ENCODE measurements at places on chromosomes 2 and 18.

GRCh38 chr2:206713746-206714145 lies 4.5 kb downstream of the DYTN start:
- no peak for DNase-seq

GRCh38 chr2:33111002-33111446 lies 164.3 kb downstream of the LTBP1 start:
- no peak for DNase-seq

- no peak for DNase-seq
Observed at GRCh38 chr2:21396252-21396651, 272.5 kb downstream of the TDRD15 start.

DNA sequence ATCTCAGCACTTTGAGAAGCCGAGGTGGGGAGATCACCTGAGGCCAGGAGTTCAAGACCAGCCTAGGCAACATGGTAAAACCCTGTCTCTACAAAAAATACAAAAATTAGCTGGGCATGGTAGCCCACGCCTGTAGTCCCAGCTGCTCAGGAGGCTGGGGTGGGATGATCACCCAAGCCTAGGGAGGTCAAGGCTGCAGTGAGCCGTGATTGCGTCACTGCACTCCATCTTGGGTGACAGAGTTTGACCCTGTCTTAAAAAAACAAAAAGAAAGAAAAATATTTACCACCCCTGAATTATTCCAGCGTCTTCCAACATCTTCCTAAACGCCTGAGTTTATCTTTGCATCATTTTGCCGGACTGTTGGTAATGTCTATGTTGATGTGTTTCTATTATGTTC lies 6.2 kb upstream of the IGFBP5 start:
- no peak for DNase-seq

DNA sequence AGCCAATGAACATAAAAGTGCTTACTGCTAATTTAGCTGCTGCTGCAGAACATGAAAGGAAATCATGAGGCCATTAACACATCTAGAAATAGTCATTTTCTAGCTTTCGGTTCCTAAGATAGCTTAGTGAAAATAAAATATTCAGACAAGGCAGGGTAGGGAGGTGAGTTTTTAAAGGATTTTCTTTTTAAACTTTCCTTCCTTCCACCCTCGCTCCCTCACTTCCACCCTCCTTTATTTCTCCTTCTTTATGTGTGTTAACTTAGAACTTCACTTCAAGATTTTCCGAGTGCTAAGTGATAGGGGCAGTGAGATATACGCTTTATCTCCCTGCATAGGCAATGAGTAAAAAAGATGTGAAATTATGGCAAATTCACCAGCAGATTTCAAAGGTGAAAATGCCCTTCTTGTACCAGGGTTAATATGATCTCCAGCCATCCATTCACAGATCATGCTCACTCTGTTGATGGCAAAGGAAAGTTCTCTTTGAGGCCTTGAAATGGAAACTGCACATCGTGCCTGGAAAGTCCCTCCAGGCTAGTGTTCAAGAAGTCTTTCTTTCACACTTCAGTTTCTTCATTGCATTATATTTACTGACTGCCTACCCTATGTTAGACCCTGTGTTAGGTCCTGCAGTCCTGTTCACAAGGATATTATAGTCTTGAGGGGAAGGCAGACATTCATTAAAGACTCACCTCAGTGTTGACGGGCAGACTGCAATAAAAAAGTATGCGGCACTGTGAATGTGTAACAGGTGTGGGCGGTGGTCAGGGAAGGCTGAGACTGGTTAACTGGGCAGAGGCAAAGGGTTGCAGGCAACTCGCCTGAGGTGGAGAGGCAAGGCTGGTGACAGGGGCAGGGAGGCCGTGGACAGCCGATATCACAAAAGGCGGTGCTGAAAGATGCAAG lies 200.8 kb downstream of the PLCL1 start:
- peak; percentile 37 for DNase-seq

DNA sequence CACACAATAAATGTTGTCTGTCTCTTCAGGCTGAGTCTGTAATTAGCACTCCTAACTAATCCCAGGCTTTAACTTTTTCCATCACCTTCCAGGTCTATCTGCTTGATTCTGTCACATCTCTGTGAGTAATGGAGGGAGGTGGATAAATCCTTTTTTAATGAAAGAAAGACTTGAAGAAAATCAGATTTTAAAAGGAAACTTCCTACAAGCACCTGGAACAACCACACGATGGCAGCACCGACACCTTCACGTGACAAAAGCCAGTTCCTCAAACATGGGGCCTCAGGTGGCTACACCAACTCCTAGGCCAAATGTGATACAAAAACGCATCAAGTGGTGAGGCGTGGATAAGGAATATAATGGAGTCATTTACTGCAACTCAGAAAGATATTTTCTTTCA lies 41.8 kb downstream of the TGFBRAP1 start:
- DNase-seq = peak; percentile 5

GRCh38 chr2:147430408-147430807 lies 414.4 kb upstream of the ACVR2A start:
- DNase-seq = no peak

DNA sequence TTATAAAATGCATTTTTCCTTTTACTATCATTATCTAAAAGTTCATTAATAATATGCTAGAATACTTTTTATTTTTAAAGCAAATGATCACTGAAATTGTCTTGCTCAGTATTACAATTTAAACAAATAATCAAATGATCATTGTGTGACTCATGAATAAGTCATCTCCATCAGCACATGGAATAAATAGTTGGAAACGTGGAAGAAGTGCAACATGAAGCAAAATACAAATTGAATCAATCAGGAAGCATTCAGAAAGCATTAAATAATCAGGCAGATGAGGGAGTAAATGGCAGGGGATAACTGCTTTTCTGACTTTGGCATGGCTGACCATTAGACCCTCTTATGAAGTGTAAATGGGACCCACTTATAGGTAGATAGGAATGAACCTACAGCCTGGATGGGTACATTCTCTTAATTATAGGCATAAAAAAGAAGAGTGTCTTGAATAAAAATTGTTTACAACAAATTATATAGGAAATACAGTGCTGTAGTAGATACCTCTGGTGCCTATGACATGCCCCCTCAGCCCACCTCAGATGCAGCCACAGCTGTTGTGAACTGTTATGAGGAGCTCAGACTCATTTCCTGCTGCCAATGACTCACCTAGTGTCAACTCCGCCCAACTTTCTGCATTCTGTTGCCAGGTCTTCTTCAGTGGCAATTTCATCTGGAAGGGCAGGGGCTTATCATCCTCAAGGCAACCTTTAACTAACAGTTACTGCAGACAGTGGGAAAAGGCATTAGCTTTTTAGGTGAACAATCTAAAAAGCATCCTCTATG lies 936.0 kb downstream of the TRIB2 start:
- DNase-seq = no peak

GRCh38 chr2:67320861-67321587 lies 76.1 kb upstream of the ETAA1 start:
- DNase-seq = no peak

GRCh38 chr2:72011791-72012190 lies 135.9 kb downstream of the CYP26B1 start:
- DNase-seq = no peak

DNA sequence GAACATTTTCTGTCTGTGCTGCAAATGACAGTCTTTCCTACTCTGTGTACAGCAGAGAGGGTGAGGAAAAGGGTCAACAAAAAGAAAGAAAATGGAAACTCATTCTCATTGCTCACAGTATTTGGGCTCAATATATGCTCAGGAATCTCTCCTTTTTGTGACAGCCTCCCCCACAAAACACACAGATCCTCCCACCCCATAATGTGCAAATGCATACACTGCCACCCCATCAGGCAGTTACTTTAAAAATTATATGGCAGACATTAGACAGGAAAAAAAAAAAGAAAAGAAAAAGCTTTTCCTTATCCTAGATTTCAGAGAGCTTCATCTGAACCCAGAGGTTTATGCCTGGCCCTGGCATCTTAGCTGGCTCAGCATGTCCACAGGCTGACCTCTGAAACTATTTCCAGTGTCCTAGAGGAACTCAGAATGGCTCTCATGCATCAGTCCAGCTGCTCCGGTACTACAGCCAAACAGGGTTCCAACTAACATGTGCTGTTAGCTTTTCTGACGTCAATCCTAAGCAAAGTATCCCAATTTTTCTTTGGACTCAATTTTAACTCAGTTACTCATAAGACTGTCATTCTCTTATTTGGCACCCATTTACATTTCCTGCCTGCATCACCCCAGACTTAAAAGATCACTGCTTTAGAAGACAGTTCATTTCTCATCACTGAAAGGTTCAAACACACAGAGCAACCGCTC lies 105.9 kb downstream of the RBMS1 start:
- no peak for DNase-seq

GRCh38 chr18:63440219-63440618 lies 17.9 kb upstream of the VPS4B start:
- DNase-seq = no peak

DNA sequence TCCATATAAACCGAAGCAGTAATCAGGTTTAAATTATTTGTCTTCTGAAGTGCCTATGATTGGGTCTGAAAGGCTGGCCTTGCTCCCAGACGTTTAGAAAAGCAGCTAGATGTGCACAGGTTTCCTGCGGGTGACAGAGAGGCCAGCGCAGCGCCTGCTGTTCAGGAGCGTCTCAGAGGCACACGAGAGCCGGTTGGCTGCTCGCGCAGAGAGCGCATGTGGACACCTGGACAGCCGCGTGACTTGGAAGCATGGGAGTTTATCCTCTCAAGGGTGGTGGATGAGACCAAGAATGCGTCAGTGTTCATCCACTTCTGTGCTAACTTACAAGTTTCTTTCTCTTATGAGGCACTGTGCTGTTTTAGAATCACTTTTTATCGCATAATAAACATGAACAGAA lies 303.7 kb downstream of the PTGR3 start:
- DNase-seq = no peak

GRCh38 chr2:64617631-64618151 lies 36.0 kb downstream of the SERTAD2 start:
- no peak for DNase-seq

GRCh38 chr2:97617911-97618310 lies 28.0 kb upstream of the COX5B start:
- no peak for DNase-seq

- DNase-seq = no peak
Observed at GRCh38 chr18:50133526-50133925, 61.4 kb downstream of the MYO5B start.

GRCh38 chr2:208142925-208143799 lies 2.8 kb downstream of the CRYGB start:
- DNase-seq = no peak

DNA sequence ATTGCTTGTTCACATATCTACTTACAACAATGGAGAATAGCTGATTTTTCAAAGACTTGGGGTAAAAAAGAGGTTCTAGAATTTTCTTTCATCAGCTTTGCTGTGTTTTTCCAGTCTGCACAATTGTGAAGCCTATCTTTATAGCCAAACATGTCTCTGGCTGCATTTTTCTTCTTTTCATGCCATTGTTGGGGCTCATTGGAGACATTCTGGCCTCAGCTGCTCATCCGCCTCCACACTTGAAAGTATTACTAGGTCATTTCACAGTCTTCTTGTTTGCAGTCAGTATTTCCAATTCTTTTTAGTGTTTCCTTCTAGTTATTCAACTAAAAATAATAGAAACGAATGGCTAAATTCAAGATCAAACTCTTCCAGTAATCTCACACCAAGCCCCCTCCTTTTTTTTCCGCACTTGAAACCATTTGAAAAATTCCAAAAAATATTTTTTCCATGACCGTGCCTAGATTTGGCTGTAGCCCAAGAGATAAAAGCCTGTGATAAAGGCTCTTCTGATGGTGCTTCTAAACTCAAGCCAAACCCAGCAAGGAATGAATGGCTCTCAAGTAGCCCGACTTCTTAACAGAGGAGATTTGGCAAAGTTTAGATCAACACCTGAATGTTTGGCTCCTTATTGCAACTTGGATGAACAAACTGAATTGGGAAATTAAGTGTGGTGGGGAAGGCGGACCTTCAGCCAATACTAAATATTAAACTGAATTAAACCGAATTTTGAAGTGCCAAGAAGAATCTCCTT lies 103.4 kb downstream of the NRP2 start:
- no peak for DNase-seq

DNA sequence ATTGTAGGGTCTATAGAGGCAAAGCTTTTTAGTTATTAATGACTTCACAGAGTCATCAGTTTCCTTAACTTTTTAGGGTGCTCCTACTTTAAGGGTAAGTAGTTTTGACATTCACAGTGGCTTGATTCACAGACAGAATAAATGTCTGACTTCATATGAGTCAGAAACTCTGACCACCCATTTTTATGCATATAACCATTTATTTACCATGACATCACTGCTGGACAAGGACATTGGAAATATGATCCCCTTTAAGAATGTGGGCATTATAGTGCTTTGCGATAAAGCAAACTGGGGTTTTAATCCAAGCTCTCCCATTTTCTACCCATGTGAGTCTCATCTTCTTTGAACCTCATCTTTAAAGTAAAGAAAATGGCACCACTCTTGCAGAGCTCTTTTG lies 162.0 kb upstream of the MC4R start:
- no peak for DNase-seq
